Sciatic nerve (tissue), 2 donors: ENCODE measurements at places on chromosomes 7 and 10. TPM values are rescaled to one million over a fixed set of nuclear protein-coding genes. Genes with fewer than 3 reads are reported as not detected.

MACROH2A2 gene
- total RNA-seq: 6.7 TPM

CYP26A1 gene
- not detected for total RNA-seq

SDK1 gene
- 11.2 TPM for total RNA-seq

ELOVL3 gene
- not detected for total RNA-seq

LRRC17 gene
- 4.2 TPM for total RNA-seq
